ENCODE measurements at places on chromosomes 11 and 22. TPM values are rescaled to one million over a fixed set of nuclear protein-coding genes. Genes with fewer than 3 reads are reported as not detected.

- no peak overlapping the region for H3K4me3 ChIP-seq
- no peaks in the 10 kb centered on the region for H3K4me1 ChIP-seq
- no peak for DNase-seq
Measured at GRCh38 chr11:44427432-44427831, 117.5 kb upstream of the ALX4 start.

OR52I2 gene
- total RNA-seq, result not detected

DNA sequence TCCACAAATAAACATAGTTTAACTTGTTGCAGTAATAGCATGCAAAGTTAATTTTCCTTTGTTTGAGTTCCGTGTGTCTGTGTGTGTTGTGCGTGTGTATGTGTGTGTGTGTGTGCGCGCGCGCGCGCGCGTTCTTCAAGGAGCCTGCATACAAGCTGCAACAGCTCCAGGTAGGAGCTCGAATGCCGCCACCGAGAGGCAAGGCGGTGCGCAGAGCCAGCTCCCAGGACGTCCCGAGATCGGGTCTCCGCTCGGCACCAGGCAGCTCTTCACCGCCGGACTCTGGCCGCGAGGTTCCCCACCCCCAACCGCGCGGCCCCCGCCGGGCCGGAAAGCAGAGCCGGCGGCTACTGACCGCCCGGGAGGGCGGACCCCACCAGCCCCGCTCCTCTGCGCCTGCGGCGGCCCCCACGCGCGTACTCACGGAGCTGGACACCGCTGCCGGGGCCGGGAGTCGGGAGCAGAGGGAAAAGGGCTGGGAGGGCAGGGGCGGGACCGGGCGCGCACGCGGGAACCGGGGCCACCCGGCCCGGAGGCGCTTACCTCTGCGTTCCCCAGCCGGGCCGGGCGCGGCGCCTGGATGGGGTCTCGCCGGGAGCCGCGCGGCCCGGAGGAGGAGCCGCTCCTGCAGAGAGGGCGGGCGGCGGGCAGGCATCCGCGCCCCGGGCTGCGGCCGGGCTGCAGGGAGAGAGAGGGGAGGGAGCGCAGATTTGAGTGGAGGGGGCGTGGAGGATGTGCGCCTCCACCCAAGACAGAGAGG is 40.4 kb upstream of the AKIP1 start:
- H3K36me3 ChIP-seq, result no peaks in the 10 kb centered on the region
- no peaks in the 10 kb centered on the region for H3K27me3 ChIP-seq
- peak overlapping the region; percentile 87 for H3K27ac ChIP-seq
- H3K4me1 ChIP-seq, result no peaks in the 10 kb centered on the region
- H3K4me3 ChIP-seq, result peak overlapping the region; percentile 70

GRCh38 chr22:50058906-50059880 is 1.1 kb upstream of the TTLL8 start:
- DNase-seq, result no peak
- H3K36me3 ChIP-seq, result no peaks in the 10 kb centered on the region
- H3K27ac ChIP-seq, result no peak overlapping the region
- H3K4me1 ChIP-seq, result peaks cover 6% of the 10 kb centered on the region

DNA sequence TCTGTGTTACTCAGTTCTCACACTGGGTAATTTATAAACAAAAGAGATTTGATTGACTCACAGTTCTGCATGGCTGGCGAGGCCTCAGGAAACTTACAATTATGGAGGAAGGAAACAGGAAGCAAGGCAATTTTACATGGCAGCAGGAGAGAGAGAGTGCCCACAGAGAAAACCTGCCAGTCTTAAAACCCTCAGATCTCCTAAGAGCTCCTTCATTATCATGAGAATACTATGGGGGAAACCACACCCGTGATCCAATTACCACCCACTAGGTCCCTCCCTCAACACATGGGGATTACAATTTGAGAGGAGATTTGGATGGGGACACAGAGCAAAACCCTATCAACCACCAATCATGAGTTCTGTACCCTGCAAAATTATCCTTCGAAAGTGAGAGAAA is 1180.8 kb downstream of the JRKL start:
- no peak for DNase-seq
- no peaks in the 10 kb centered on the region for H3K27me3 ChIP-seq
- no peaks in the 10 kb centered on the region for H3K4me1 ChIP-seq

TRIM6 gene
- total RNA-seq, result 6.3 TPM

GRCh38 chr11:69700278-69701140 is 3.3 kb downstream of the FGF19 start:
- no peak for DNase-seq
- no peak overlapping the region for H3K27ac ChIP-seq
- H3K4me1 ChIP-seq, result peaks cover 7% of the 10 kb centered on the region
- H3K27me3 ChIP-seq, result peaks cover 36% of the 10 kb centered on the region

DNA sequence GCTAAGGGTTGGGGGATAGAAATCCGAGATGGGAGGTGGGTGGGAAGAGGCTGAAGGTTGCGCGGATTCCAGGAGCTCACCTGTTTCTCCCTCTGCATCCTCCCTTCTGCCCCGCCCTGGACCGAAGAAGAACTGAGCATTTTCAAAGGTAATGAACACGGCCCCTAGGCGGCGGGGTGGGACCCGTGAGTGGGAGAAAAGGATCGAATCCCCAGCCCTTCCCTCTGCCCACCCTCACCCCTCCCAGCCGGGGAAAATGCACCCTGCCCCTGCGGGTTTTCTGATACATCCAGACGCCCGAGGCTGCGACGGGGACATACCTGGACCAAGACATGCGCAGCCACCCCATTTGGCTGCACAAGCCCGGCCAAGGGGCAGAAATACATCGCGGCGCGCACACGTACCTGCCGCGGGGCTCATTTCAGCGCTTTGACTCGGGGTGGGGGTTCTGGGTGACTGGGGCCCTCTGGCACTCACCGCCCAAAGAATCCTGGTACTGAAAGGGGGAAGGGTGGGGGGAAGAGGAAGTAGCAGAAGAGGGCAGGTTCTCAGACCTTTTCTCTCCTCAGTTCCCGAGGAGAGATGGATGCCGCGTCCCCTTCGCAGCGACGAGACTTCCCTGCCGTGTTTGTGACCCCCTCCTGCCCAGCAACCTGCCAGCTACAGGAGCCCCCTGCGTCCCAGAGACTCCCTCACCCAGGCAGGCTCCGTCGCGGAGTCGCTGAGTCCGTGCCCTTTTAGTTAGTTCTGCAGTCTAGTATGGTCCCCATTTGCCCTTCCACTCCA is 6.0 kb downstream of the VSIG2 start:
- H3K4me3 ChIP-seq, result peak overlapping the region; percentile 42
- H3K4me1 ChIP-seq, result no peaks in the 10 kb centered on the region
- peak overlapping the region; percentile 60 for H3K27ac ChIP-seq
- H3K36me3 ChIP-seq, result no peaks in the 10 kb centered on the region
- no peak for DNase-seq
- no peaks in the 10 kb centered on the region for H3K27me3 ChIP-seq

DNA sequence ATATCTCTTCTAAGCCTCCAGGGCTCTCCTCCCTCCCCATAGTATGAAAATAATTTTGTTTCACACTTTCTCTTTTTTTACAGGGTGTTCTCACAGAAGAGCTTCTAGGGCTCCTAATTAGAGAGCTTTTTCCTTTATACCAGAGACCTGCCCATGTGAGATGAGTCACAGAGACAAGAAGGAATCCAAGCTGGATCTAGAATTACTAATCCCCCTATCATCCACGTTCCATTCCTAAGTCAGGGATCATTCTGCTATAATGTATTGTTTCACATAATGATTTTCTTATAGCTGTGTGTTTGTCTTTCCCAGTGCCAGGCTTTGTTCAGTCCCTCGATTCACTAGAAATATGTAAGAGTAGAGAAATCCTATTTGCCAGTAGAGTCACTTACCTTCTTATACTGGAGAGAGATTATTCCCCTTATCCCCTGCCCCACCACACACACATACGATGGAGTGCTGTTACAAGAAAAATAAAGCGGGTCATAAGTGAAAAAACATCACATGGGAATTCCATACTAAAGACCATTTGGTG is 778.3 kb upstream of the LRRC4C start:
- H3K27me3 ChIP-seq, result no peaks in the 10 kb centered on the region
- H3K27ac ChIP-seq, result no peak overlapping the region
- no peaks in the 10 kb centered on the region for H3K4me1 ChIP-seq
- H3K36me3 ChIP-seq, result no peaks in the 10 kb centered on the region
- no peak overlapping the region for H3K4me3 ChIP-seq

GUCY1A2 gene
- total RNA-seq, result 15.3 TPM

- no peaks in the 10 kb centered on the region for H3K36me3 ChIP-seq
- DNase-seq, result no peak
- no peaks in the 10 kb centered on the region for H3K4me1 ChIP-seq
- H3K27ac ChIP-seq, result no peak overlapping the region
Measured at GRCh38 chr22:28002181-28002700, 83.2 kb upstream of the PITPNB start.

- H3K4me3 ChIP-seq, result no peak overlapping the region
- no peaks in the 10 kb centered on the region for H3K4me1 ChIP-seq
- H3K27ac ChIP-seq, result no peak overlapping the region
- no peaks in the 10 kb centered on the region for H3K27me3 ChIP-seq
- no peaks in the 10 kb centered on the region for H3K36me3 ChIP-seq
Measured at GRCh38 chr11:129117595-129118350, 74.4 kb downstream of the ARHGAP32 start.

KCNJ1 gene
- total RNA-seq, result not detected

- DNase-seq, result no peak
- no peaks in the 10 kb centered on the region for H3K4me1 ChIP-seq
- no peaks in the 10 kb centered on the region for H3K27me3 ChIP-seq
Measured at GRCh38 chr11:78355309-78355705, 62.3 kb downstream of the GAB2 start.

DNA sequence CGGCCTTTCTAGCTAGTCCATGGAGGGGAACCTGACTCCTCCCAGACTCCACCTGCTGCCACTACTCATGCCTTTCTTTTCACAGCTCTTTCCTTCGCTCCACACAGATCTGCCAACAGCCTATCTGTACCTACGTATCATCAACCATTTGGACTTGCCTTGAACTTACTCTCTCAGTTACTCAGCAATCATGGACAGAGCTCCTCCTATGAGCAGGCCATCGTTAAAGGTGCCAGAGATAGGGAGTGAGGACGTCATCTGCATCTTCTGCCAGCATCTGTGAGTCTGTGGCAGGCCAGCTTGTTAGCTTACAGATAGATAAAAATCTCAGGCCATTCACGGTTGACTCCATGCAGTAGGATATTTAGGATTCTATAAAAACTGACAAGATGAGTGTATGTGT is 162.9 kb upstream of the ZBED5 start:
- H3K4me3 ChIP-seq, result no peak overlapping the region
- no peak for DNase-seq
- no peaks in the 10 kb centered on the region for H3K4me1 ChIP-seq
- H3K36me3 ChIP-seq, result no peaks in the 10 kb centered on the region
- H3K27me3 ChIP-seq, result no peaks in the 10 kb centered on the region
- H3K27ac ChIP-seq, result no peak overlapping the region

DNA sequence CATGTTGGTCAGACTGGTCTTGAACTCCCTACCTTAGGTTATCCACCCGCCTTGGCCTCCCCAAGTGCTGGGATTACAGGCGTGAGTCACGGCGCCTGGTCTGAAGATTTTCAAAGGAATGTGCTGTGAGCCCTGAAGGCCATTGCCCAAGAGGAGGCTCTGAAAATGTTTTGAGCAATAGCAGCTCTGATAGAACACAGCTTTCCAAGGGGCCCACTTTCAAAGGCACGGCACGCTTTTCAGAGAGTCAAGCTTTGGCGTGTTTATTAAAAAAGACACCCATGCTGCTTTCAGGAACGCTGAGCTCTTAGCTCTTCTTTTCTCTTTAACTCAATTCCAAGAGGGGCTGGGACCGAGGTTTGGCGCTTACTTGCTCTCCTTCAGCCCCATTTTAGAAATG is 73.8 kb upstream of the CDON start:
- H3K36me3 ChIP-seq, result no peaks in the 10 kb centered on the region
- H3K27me3 ChIP-seq, result no peaks in the 10 kb centered on the region
- H3K4me3 ChIP-seq, result no peak overlapping the region
- H3K4me1 ChIP-seq, result no peaks in the 10 kb centered on the region
- DNase-seq, result no peak
- H3K27ac ChIP-seq, result no peak overlapping the region
